ENCODE measurements at places on chromosomes 1 and 21. TPM values are rescaled to one million over a fixed set of nuclear protein-coding genes. Genes with fewer than 3 reads are reported as not detected.

KCNE2 gene
- not detected for total RNA-seq

GRCh38 chr1:169724168-169724567, 9.7 kb downstream of the SELE start:
- no peaks in the 10 kb centered on the region for H3K4me1 ChIP-seq
- H3K4me3 ChIP-seq: no peak overlapping the region
- no peak overlapping the region for H3K27ac ChIP-seq
- no peak for DNase-seq

DNA sequence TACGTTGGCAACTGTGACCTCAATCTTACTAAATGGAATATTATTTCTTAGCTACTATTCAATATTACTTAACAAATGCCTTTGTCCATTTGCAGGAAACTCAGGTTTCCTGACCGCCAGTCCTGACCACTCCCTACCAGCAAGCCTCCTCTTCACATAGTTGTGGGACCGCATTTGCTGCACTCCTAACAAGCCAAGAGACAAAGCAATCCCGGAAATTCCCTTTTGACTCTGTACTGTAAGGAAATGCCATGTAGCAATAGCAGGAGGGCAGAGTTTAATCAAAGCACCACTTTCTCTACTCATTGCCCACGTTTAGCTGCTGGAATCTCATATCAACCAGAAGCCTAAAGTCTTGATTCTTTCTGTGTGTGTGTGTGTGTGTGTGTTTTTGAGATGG, 28.1 kb upstream of the ACBD6 start:
- no peak overlapping the region for H3K4me3 ChIP-seq
- H3K36me3 ChIP-seq: no peaks in the 10 kb centered on the region
- DNase-seq: no peak
- no peaks in the 10 kb centered on the region for H3K27me3 ChIP-seq

GRCh38 chr1:224881762-224882211, 47.7 kb upstream of the DNAH14 start:
- H3K4me1 ChIP-seq: no peaks in the 10 kb centered on the region
- H3K27me3 ChIP-seq: no peaks in the 10 kb centered on the region
- no peak overlapping the region for H3K4me3 ChIP-seq
- H3K27ac ChIP-seq: no peak overlapping the region
- DNase-seq: no peak

UBE2U gene
- total RNA-seq: not detected
